ENCODE measurements at places on chromosomes 2 and 18. TPM values are rescaled to one million over a fixed set of nuclear protein-coding genes. Genes with fewer than 3 reads are reported as not detected.

- DNase-seq, result no peak
These were observed 22.6 kb upstream of the PGAP1 start for GRCh38 chr2:196949116-196949515.

DNA sequence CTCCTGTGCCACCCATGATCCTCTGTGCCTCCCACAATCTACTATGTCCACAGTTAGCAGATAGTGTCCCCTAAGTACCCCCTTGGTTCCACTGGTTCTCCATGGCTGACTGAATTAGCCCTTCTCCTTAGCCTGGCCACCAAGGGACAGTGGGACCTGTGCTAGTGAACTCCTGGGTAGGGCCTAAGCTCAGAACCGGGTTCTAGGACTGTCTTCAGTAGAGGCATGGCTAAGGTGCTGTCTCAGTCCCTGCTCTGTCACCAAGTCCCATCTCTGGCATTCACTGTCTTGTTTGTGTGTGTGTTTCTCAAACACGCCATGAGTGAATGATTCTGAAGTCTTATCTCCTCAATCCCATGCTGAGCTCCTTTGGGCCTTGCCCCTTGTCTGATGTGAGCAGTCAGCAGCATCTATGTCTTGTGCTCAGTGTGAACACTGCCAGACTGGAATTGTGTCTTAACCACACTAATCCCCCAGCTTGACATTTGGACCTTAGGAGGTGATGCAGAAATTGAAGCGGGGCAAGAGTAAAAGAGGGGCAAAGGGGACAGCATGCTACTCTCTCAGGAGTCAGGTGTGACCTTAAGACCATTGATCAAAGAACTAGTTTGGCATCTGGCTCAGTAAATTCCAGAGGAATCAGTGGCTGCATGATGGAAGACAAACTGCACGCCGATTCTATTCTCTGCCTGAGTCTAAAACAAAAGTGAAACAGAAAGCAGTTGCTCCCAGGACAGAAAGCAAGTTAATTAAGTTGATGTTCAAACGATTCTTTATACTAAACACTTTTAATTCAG, 190.5 kb downstream of the ALPK2 start:
- DNase-seq, result peak; percentile 60

GRCh38 chr18:62281684-62282083, 43.4 kb upstream of the TNFRSF11A start:
- DNase-seq, result peak; percentile 96

DNA sequence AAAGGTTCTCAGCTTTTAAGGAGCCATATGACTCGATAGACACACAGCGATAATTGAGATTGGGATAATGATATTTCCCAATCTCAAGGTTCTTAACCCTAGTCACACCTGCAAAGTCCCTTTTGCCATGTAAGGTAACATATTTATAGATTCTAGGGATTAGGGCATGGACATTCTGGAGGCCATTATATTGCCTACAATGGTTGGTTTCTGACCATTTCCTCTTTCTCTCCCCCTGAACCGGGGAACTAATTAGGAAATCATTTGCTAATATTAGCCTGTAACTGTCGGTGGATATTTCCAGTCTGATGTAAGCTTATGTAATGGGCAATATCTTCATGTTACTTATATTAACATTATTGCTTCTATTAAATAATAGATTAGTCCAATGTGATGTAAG, 40.8 kb upstream of the ARHGAP15 start:
- no peak for DNase-seq

DNA sequence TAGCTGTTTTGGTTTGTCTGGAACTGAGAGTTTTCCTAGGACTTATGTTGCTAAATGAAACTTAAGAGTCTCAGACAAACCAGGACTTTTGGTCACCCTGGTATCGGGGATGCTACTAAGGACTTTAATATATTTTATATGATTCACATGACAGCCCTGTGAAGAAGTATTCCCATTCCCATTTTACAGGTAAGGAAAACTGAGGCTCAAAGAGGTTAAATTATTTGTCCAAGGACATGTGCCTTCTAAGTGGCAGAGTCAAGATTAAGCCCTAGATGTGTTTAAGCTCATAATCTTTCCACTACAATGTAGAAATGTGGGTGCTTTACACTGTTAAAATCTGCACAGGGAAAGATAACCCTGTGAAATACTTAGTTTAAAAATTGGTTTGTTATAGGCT, 77.7 kb upstream of the ATP5MC3 start:
- DNase-seq, result no peak

DNA sequence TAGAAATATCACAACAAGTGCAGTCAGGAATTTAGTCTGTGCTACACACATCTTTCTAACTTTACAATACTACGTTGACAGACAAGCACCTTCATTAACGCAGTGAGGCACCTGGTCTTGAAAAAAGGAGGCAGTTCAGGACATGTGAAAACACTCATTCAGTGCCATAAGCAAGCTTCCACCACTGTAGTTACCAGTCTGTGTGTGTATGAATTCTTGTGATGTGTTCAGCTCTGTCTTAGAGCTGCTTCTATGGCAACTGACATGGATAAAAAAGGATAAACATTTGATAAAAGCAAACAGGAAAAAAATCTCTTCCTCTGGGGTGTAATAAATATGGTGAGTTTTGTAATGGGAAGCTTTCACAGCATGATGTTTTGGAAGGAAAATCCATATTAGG, 623.8 kb upstream of the NXPH2 start:
- DNase-seq, result no peak

- no peak for DNase-seq
These were observed 26.0 kb downstream of the ZNF804A start for GRCh38 chr2:184624311-184624710.

DNA sequence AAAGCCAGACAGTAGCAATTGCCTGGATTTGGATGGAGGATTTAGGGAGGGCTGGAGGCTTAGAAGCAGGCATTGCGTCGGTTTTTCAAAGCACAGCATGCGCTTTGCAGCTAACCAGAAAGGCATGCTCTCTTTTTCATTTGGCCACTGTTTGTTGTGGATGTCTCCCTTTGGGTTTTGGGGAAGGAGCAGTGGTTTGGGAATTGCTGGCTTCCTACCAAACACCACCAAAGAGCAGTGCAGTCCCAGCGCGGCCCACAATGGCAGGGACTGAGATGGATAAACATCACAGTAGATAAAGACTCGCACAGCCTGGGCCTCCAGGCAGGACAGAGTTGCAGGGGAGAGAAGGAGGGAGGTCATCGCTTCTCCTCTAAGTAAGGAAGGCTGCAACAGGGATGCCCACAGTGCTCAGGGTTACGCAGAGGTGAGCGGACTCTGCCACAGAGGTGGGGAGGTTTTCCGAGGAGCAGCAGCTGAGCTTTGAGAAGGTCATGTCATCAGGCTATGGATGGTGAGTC, 148.5 kb downstream of the MYT1L start:
- DNase-seq, result no peak

GRCh38 chr2:172480301-172481218, 53.2 kb downstream of the ITGA6 start:
- DNase-seq, result no peak

GRCh38 chr2:145036421-145037011, 516.6 kb upstream of the ZEB2 start:
- DNase-seq, result peak; percentile 68

Gene MAP3K19
- polyA plus RNA-seq, result not detected

Data from GM23248 (cell line).